Vagina (tissue), 2 donors: ENCODE measurements at places on chromosomes 2 and 18. TPM values are rescaled to one million over a fixed set of nuclear protein-coding genes. Genes with fewer than 3 reads are reported as not detected.

UBE2E3 gene
- 59.9 TPM for total RNA-seq

DNA sequence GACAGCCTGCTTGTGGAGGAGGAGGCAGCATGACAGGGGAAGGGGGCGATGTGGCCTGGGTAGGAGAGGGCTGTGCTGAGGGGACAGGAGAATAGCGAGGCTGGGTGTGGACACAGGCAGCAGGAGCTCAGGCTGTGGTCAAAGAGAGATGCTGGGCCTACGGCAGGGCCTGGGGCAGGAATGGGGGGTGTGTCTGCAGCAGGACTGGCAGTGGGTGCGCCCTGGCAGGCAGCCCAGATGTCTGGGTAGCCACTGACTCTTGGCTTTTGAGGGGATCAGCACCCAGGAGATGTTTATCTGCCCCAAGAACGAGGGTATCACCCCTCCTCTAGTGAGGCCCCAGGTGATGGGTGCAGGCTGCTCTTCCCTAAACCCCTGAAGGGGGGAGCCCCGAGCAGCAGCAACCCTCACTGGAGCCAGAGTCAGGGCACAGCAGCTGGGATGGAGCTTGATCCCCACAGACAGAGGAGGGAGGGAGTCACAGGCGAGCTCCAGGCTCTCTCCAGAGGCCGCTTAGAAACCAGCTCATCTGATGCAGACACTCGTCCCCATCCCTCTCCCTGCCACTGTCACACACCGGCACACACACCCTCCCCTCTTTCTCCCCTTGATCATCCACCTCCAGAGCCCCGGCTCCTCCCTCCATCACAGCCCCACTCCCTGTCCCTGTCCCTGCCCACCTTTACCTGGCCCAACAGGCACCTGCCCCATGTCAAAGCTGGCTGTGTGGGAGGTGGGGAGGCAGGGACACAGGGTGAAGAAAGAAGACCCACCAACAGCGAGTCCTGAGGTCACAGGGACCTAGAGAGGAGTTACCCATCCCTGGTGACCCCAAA, 29.8 kb upstream of the TNS1 start:
- H3K36me3 ChIP-seq = no peaks in the 10 kb centered on the region
- no peaks in the 10 kb centered on the region for H3K27me3 ChIP-seq
- peaks cover 26% of the 10 kb centered on the region for H3K4me1 ChIP-seq
- H3K27ac ChIP-seq = no peak overlapping the region
- no peak overlapping the region for H3K4me3 ChIP-seq
- no peak for DNase-seq

PROM2 gene
- total RNA-seq = 70.5 TPM

DNA sequence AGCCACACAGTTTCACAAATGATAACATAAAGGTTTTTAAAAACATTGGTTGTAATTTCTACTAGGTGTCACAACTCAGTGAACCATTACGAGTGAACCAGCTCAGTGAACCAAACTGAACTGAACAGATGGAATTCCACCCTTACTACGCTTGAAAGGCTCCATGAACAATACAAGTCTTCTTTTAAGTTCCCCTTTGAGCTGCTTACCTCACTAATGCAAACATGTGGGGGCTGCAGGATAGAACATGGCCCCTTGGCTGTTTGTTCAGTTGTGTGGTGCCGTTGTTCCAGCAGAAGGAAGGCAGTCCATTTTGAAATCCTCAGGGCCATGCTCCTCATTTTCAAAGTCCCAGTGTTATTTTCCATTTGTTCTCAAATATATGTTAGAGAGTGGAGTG, 30.7 kb upstream of the KLHL14 start:
- DNase-seq = no peak
- H3K4me3 ChIP-seq = no peak overlapping the region
- no peaks in the 10 kb centered on the region for H3K36me3 ChIP-seq
- H3K4me1 ChIP-seq = no peaks in the 10 kb centered on the region
- no peak overlapping the region for H3K27ac ChIP-seq

DNA sequence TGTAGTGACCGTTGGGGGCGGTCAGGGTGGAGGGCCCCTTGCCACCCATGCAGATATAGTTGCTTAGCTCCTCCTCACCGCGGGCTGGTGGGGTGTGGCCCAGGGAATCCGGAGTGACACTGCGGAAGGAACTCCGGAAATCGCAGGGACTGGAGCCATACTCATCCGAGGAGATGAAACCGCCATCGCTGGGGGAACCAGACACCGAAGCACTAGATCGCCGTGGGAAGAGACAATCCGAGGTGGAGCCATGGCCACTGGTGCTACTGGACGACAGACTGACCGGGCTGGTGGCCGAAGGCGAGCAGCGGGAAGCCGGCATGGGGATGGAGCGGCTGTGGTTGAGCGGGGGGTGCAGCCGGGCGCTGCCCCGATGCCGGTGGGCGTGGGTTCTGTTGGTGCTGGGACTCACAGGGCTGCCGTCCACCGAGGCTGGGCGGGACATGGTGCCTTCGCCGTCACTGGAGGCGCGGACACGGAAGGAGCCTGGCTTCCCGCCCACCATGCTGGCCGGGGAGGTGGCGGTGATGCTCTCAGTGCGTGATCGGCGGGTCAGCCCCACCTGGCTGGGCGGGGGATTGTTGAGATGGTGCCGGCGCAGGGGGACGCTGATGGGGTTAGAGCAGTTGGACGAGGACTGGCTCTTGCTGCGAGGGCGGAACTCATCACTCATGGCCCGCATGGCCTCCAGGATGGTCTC, 2.2 kb downstream of the IRS1 start:
- peaks cover 57% of the 10 kb centered on the region for H3K4me1 ChIP-seq
- H3K27ac ChIP-seq = peak overlapping the region; percentile 95
- H3K4me3 ChIP-seq = peak overlapping the region; percentile 85
- no peaks in the 10 kb centered on the region for H3K36me3 ChIP-seq
- no peaks in the 10 kb centered on the region for H3K27me3 ChIP-seq

GRCh38 chr2:101534149-101534611, 59.3 kb upstream of the RFX8 start:
- H3K4me3 ChIP-seq = no peak overlapping the region
- DNase-seq = no peak
- H3K36me3 ChIP-seq = no peaks in the 10 kb centered on the region
- H3K4me1 ChIP-seq = no peaks in the 10 kb centered on the region
- H3K27me3 ChIP-seq = no peaks in the 10 kb centered on the region
